ENCODE measurements at places on chromosomes 2 and 18. TPM values are rescaled to one million over a fixed set of nuclear protein-coding genes. Genes with fewer than 3 reads are reported as not detected.

Gene ITGB6
- not detected for total RNA-seq

Gene TWSG1
- total RNA-seq = 13.3 TPM

Gene NXPH2
- total RNA-seq = not detected

Gene CD226
- 41.5 TPM for total RNA-seq

Gene FRZB
- not detected for total RNA-seq

Gene SPDYA
- total RNA-seq = 1.4 TPM

Gene MSTN
- not detected for total RNA-seq

Gene ACMSD
- total RNA-seq = not detected

Gene MC5R
- not detected for total RNA-seq

Gene CXCR1
- not detected for total RNA-seq

Gene PTPRN
- total RNA-seq = 1.1 TPM

- DNase-seq = no peak
Observed at GRCh38 chr2:172088245-172089004, 3.1 kb downstream of the DLX1 start.

DNA sequence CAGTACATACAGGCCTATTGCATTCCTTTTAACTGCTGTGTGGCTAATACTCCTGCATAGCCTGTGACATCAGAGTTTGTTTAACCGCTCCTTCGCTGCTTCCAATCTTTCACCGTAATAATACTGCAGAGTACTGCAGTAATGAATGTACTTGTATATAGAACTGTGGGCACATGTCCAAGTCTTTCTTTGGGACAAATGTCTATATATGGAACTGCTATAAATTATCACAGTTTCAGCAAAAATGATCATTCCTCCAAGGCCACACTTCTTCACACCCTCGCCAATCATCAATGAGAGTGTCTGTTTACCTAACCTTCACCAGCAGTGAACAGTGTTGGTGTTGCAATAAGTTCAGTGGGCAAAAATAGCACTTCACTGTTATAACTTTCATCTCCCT, 230.4 kb downstream of the SP3 start:
- DNase-seq = no peak

DNA sequence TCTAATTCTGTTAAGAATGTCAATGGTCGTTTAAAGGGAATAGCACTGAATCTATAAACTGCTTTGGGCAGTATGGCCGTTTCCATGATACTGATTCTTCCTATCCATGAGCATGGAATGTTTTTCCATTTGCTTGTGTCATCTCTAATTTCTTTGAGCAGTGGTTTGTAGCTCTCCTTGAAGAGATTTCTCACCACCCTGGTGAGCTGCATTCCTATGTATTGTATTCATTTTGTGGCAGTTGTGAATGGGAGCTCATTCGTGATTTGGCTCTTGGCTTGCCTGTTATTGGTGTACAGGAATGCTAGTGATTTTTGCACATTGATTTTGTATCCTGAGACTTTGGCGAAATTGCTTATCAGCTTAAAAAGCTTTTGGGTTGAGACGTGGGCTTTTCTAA, 38.3 kb upstream of the WDR75 start:
- no peak for DNase-seq

DNA sequence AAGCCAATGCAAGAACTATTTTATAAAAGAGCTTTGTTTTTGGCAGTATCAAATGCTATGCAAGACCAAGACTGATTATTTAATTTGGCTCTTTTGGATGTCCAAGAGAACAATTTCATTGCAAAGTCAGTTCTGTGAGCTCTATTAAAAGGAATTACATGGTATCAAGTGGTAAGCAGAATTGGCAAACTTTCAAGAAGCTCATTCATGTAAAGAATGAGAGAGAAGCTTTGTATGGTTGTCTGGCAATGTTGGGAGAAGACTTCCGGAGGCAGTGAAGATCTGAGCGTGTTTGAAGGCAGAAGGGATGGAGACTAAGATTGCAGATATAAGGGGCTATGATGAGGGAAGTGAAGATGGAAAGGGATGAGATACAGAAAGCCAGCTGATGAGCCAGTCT, 49.6 kb downstream of the CPS1 start:
- no peak for DNase-seq

DNA sequence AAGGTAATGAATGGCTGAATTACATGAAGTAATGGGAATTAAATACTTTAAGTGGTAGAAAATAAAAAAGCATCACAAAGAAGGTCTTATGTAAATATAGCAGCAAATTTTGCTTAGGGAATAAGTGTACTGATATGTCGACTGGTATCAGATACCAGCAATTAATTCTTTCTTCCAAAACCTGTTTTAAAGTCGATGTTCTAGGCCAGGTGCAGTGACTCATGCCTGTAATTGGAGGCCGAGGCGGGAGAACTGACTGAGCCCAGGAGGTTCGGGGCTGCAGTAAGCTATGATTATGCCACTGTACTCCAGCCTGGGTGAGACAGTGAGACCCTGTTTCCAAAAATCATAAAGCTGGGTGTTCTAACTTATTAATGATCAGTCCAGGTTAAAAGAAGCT, 30.3 kb downstream of the SP3 start:
- no peak for DNase-seq

GRCh38 chr18:42574871-42575270, 540.6 kb downstream of the RIT2 start:
- no peak for DNase-seq

DNA sequence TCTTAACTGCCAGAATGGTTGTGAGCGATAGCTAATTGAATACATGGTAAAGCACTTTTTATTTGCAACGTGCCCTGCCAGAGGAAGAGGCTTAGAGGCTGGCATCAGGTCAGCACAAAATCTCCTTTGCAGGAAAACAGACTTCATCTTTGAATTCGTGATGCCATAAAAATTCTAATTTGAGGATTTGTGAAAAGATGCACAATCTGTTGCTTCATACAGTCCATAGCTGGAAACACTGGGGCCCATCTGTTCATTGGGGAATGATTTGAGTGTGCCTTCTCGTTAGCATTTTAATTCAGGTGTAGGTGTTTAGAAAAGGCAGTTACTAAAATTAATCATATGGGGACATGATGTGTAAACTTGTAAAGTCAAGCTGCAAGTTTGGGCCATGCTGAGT, 876.0 kb downstream of the SLC4A3 start:
- DNase-seq = no peak

- DNase-seq = no peak
Observed at GRCh38 chr18:8787794-8788193, 82.4 kb downstream of the MTCL1 start.

DNA sequence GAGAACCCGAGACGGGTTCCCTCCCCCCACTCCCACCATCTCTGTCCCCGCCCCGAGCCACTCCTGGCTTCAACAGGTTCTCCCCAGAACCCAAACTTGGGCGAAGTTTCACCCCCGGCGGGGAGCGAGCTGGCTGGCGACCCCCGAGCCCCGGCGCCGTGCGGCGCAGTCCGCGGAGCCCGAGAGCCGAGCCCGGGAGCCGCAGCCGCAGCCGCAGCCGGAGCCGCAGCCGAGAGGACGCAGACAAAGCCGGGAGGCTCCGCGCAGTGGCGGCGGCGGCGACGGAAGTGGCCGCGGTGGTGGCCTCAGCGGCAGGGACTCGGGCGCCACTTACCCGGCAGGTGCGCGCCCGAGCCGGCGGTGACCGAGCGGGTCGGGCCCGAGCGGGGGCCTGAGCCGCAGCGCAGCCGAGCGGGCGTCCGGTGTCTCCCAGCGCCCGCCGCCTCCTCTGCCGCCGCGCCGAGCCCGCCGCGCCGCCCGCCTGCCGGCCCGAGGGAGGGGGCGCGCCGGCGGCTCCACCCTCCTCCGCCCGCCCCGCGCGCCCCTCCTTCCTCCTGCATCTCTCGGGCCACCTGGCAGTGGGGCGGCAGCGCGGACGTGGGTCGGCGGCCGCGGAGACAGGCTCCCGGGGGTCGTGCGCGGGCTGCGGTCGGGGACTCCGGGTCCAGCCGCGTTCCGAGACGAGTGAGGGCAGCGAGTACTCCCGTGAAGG, at the start of gene ECEL1:
Gene ECEL1 (minus strand): TSS at position 450 of the 712 bp plus-strand sequence. CDS start 1,181 bp downstream, outside the sequence.
- no peak for DNase-seq

- no peak for DNase-seq
Observed at GRCh38 chr2:96431319-96431718, 73.8 kb downstream of the NEURL3 start.

DNA sequence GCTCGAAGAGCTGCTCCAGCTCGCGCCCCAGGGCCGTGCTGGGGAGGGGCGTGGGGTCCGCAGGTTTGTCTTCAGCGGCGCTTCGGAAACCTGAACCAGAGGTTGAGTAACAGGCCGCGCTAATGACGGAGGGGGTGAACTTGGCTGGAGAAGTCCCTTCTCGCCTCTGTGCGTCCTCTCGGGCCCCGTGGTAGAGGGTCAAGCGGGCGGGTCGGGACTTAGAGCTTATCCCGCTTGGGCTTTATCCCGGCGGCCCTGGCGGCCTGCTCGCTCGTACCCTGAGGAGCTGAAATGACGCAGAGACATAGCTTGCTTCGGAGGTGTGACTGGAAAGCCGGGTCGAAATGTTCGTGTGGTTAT, 479 bp downstream of the RNMT start:
- DNase-seq = peak; percentile 53

- no peak for DNase-seq
Observed at GRCh38 chr2:49241991-49242390, 87.7 kb upstream of the FSHR start.

GRCh38 chr2:25071966-25072365, 30.1 kb downstream of the EFR3B start:
- DNase-seq = no peak

GRCh38 chr2:239543702-239544101, 142.9 kb upstream of the HDAC4 start:
- peak; percentile 28 for DNase-seq

GRCh38 chr2:230925879-230926765, 1.1 kb upstream of the GPR55 start:
- peak; percentile 76 for DNase-seq

DNA sequence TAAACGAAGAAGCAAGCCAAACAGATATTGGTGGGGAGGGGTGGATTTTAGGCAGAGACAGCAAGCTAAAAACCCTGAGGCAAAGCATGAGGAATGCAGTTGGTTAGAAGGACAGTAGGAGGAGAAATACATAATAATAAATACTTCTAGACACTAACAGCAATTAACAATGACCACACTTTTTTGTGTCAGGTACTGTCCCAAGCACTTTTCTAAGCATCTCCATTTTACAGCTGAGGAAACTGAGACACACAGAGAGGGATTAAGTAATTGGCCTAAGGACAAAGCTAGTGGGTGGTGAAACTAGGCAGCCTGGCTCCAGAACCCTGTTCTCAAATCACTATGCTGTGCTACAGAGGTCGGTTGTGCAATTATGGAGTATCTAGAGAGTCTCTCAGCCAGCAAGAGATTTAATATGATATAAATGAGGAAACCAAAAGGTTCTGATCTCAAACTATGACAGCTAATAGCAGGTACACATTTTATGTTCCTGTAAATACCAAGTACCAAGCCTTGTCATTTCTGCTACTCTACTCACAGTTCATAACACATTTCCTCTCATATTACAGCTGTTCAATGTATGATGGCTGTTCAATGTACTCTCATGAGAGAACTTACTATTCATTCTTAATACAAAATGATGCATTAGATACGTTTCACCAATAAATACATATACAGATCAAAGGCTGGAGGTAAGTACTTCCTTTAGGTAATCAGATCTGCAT, 5.3 kb downstream of the MAP4K3 start:
- DNase-seq = no peak

Data from activated CD8-positive, alpha-beta T cell treated with anti-CD3 and anti-CD28 coated beads for 36 hours (primary cell).